ENCODE measurements at places on chromosomes 12 and 14. TPM values are rescaled to one million over a fixed set of nuclear protein-coding genes. Genes with fewer than 3 reads are reported as not detected.

CLEC7A gene
- not detected for total RNA-seq

USP44 gene
- not detected for total RNA-seq

PTPN6 gene
- 29.2 TPM for total RNA-seq

AGAP2 gene
- total RNA-seq: 1.9 TPM

GARIN6 gene
- total RNA-seq: not detected

MANSC4 gene
- total RNA-seq: not detected

CD163L1 gene
- total RNA-seq: 0.70 TPM

MYF5 gene
- total RNA-seq: not detected

KRT79 gene
- not detected for total RNA-seq

CCDC175 gene
- 0.34 TPM for total RNA-seq

SPIC gene
- not detected for total RNA-seq

MEG3 gene
- not detected for total RNA-seq

RTN1 gene
- total RNA-seq: not detected

IL22 gene
- total RNA-seq: not detected

IFNG gene
- not detected for total RNA-seq
